Left ventricle myocardium superior (tissue), 1 donor: ENCODE measurements at places on chromosomes 2 and 18. TPM values are rescaled to one million over a fixed set of nuclear protein-coding genes. Genes with fewer than 3 reads are reported as not detected.

DNA sequence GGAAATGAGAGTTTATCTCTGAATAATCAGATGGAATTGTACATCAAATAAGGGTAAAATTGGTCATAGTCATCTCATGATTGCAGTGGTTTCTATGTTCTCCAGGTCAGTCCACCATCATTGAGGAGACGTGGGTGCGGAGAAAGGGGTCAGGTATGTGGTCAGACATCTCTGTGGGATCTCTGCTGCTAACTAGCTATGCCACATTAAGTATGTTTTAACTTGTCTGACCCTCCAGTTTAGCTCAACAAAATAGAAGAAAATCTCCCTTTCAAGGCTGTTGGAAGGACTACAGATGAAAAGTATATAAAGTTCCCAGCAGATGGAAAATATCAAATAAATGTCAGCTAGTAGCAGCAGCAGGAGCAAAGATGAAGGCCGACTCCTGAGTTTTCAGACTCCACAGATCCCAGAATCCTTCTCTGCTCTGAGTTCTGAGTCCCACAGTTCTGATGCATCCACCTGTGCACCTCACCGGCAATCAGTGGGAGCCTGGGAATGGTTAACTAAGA lies 106.6 kb upstream of the CYP1B1 start:
- DNase-seq, result no peak

DNA sequence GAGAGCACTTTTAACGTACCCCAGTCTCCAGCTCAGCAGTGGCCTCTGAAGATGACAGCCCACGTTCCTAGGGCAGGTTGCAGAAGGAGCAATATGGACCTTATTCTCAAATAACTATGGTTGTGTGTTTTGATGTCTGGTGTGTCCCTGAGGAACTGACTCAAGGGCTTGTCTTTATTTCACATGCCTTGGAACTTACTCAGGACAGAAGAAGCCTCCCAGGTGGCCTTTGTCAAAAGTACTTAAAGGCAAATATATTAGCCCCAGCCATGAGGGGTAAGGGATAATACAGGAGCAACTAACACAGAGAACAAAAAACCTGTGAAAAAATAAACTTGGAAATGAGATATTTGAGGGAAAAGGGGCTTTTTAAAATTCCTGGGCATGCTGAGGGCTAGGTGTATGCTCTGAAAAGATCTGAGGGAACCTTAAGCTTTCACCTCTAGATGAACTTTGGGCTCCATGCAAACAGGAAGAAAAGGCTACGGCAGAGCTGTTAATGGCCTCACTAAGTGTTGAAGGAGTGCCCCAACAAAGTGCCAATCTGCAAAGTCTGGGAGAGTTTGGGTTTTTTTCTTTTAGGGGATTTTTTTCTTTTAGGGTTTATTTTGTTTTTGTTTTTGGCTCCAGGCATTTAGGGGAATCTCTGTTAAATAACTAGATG lies 40.3 kb downstream of the SRBD1 start:
- no peak for DNase-seq

- DNase-seq, result no peak
Measured at GRCh38 chr2:219877728-219878127, 250.3 kb downstream of the SLC4A3 start.

- DNase-seq, result no peak
Measured at GRCh38 chr18:66587430-66587829, 16.5 kb downstream of the CDH19 start.

DNA sequence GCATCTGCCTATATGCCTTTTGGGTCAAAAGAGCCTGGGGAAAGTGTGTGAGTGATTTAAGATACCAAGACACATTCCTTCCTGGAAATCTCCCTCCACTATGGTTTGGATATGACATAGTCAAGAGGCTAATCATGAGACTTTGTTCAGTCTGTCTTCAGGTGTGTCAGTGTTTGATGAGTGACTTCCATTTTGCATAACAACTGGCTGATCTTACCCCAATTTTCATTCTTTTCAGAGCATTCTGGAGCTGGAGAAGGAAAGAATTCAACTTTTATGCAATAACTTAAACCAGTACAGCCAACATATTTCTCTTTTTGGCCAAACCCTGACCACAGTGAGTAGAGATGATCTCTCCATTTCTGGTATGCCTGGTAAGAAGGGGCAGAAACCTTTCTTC lies 39.4 kb downstream of the SPC25 start:
- no peak for DNase-seq

- no peak for DNase-seq
Measured at GRCh38 chr2:17599617-17600016, 59.1 kb downstream of the VSNL1 start.

GRCh38 chr2:1740716-1741589 lies 3.4 kb downstream of the PXDN start:
- DNase-seq, result no peak

GRCh38 chr2:167293172-167293781 lies 405.0 kb downstream of the XIRP2 start:
- DNase-seq, result peak; percentile 40

- DNase-seq, result no peak
Measured at GRCh38 chr2:205852457-205852856, 170.2 kb downstream of the NRP2 start.

BCL2 gene
- 7.7 TPM for total RNA-seq

REG3A gene
- not detected for total RNA-seq

PPP1R7 gene
- 70.3 TPM for total RNA-seq

SH3YL1 gene
- 13.4 TPM for total RNA-seq

ABCG8 gene
- not detected for total RNA-seq

CCDC85A gene
- 5.5 TPM for total RNA-seq

LIMS4 gene
- 2.8 TPM for total RNA-seq

STPG4 gene
- not detected for total RNA-seq
